ENCODE measurements at places on chromosomes 1 and 21. TPM values are rescaled to one million over a fixed set of nuclear protein-coding genes. Genes with fewer than 3 reads are reported as not detected.

The AIRE gene
- not detected for total RNA-seq

The TESK2 gene
- 5.2 TPM for total RNA-seq

The GJB5 gene
- 78.8 TPM for total RNA-seq

DNA sequence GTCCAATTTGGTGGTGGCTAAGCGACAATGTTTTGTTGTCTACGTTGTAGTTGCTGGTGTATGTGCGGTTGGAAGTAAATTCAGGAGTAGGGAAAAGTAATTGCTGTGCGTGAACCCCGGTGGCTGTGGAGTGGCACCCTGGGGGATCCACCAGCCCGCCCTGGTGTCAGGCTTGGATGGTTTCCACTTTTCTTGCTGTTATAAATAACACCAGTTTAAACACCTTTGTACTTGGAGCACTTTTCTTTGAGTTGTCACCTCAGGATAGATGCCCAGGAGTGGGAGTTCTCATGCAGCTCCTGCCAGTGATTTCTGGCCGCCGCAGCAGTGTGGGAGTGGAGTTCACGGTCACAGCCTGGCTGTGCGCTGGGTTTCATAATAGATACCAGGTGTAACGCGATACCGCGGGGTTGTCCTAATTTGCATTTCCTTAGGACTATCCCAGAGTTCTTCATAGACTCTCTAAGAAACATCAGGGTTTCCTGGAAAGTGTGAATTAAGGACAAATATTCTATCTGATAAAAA is 12.8 kb upstream of the TMEM200B start:
- peak; percentile 43 for ATAC-seq

DNA sequence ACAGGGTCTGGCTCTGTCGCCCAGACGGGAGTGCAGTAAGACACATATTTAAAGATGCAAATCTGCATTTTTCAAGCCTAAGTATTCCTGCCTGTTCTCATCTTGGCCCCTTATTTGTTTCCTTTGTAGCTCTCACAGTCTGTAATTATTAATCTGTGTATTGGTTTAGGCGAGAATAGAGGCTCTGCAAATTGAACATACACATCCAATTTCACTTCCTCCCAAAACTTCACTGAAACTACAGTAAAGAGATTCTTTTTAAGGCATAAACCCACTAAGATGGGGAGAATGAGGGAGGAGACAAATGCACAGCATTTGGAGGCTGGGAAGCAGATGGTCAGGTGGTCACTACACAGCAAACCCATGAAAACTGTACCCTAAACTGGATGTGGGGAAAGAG is 21.0 kb downstream of the HMGN2 start:
- no peak for ATAC-seq

GRCh38 chr21:18548249-18548648 is 144.7 kb upstream of the TMPRSS15 start:
- no peak for ATAC-seq

DNA sequence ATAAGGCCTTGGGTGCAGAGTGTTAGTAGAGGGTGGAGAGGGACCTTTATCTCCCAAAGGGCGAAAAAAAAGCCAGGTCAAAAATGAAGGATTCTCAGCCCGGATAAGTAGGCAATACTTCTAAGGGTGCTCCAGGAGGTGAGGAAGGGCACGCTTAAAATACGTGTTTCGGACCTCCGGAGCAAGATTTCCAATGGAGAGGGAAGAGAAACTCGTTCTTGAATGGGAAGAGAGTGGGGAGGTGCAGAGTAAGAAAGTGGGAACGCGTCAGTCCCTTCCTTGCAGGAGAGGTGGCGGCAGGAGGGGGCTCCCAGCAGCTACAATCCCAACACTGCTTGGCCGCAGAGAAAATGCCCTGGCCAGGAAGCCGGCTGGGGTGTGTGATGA is 581 bp downstream of the EFCAB14 start:
- no peak for ATAC-seq
